Omental fat pad (tissue), 4 donors: ENCODE measurements at places on chromosomes 5 and 9.

DNA sequence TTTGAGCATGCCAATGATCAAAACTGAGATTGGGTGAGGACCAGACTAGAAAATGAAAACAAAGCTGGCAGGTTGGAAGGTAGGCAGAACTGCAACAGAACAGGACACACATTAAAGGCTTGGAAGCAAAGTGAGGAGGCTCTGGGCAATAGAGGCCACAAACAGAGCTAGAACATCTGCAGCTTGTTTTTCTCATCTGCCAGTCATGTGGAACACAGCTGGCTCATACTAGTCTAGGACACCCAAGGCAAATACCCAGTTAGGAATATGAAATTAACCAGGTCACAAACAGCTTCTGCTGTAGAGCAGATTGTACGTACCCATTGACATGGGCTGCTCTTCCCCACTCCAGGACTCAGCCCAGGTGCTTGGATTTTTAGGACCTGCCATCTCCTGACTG, 61.7 kb downstream of the SPEF2 start:
- no peak for DNase-seq

- DNase-seq = no peak
Observed at GRCh38 chr5:151159649-151160373, 2.2 kb upstream of the ANXA6 start.

- DNase-seq = no peak
Observed at GRCh38 chr9:122053567-122054350, 39.3 kb downstream of the TTLL11 start.

DNA sequence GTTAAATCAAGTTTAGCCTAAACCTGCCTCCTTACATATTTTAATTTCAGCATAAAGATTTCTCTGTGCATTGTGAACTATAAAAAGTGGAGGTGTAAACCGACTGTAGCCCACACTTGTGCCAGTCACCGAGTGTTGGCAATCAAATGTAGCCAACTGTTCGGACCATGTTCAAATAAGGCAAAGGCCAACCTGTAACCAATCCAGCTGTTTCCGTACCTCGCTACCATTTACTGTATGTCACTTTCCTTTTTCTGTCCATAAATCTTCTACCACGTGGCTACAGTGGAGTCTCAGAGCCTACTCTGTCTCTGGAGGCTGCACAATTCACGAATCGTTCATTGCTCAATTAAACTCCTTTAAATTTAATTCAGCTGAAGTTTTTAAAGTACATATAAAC, 156.0 kb downstream of the SLC25A46 start:
- DNase-seq = no peak

- no peak for DNase-seq
Observed at GRCh38 chr5:58666598-58667581, 84.0 kb downstream of the RAB3C start.

DNA sequence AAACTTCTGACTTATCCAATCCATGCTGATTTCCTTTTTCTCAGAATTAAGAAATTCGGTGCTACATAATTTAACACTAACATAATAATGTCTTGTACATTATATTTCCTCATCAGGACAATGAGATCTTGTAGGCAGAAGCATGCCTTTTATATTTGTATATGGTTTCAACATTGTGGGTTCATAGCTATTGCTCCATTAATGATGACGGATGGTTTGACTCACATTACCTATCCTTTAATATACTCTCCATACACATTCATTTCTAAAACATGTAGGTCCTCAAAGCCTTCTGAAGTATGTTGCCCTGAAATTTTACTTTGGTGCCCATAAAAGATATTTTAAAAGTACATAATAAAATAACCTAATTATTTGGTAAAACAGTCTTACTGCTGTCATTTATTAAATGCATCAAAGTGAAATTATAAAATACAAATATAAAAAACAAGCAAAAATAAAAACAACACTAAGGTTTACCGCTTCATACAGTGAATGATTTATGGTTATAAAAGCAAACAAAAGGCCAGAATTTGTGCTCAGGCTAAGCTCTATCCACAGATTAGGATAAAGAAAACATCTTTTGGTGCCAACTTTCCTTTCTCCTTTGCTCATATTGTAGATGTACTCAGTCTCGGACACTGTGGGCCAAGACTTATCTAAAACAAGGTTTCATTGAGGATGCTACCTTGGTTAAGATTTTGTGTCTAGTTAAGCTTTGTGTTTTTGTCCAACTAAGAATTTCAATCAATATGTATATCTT, 61.2 kb upstream of the GCNT4 start:
- DNase-seq = no peak

- DNase-seq = no peak
Observed at GRCh38 chr9:18314316-18314715, 159.6 kb upstream of the ADAMTSL1 start.

DNA sequence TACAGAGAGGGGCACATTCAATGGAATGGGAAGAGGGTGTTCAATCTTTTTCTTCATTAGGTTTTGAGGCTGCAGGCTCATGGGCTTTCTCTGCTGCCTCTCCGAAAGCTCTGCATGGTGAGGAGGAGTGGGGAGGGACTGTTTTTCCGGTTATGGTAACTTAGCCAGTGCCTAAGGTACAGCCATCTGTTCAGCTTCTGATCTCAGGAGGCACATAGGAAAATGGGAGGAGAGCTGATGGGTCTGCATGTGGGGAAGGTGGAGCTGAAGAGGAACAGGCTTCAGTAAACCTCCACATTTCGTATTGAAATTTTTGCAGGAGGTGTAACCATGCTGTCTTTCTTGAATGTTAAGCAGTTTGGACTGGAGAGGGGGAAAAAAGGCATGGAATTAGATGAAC, 1020.4 kb upstream of the WWC1 start:
- no peak for DNase-seq

DNA sequence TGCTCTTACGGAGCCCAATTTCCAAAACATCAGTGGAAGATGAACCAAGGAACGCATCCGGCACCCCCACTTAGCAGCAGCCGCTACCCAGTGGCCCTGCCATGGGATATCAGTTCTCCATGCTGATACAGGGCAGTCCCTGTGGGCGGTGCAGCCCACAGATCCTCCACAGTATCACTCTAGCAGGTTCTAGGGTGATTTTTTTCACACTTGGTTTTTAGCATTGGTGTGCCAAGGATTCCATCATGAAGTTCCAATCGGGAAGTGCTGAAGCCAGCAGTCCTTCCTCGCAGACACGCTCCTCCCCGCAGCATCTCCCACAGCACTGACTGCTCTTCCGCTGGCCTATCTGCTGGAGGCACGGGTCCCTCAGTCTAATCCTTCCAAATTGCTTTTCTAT, 261.9 kb downstream of the SYK start:
- no peak for DNase-seq

DNA sequence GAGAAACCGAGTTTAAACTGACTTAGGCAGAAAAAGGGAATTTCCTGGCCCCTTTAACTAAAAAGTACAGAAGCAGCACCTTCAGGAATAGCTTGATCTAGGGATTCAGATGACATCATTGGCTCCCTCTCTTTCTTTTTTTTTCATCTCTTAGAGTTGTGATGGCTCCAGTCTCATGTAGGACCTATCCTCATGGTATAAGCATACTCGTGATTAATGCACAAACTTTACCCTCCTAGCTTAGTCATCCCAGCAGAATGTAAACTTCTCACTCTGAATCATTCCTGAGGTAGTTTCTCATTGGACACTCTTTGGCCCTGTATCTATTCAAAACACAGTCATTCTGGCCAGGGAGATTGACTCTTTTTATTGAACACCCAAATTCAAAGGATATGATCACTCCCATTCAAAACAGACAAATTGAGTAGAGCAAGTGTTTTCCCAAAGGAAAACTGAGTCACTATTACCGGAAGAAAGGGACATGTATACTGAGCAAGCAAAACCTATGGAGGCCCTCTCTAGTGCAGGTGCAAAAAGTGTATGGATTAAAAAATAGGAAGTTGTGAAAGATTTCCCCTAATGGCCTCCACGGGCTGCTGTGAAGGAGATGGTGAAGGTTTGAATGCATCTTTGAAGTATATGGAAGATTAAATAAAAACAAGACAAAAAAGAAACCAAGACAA, 27.6 kb upstream of the SMIM23 start:
- no peak for DNase-seq

GRCh38 chr9:121937240-121937639, 155.9 kb downstream of the TTLL11 start:
- no peak for DNase-seq

DNA sequence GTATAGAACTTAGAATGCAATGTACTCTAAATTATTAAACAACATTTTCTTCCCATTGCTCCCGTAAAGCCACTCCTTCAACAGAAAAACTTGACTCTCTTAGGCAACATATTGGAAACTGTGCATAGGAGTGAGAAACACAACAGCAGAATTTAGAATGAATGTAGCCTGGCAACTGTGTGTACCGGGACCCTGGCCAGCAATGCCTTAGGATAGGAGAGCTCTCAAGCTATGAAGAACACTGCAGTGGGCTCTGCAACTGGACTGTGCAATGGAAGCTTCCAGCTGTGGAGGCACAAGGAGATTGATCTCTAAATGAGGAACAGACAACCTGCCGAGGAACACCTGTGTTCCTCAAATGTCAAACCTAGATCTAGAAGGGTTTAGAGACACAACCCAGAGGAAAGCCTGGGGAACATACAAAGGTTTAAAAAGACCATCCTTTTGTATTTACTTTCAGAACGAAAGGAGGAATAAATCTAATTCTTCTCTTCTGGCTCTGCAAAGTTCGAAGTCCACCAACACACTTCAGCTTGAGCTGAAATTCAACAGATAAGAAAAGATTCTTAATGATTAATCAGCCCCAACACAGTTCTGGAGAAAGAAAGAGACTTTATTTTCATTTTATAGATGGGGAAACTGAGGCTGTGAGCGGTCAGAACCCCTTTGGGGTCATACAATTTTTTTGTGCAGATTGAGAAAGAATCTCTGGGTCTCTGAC, 51.5 kb upstream of the ARL15 start:
- no peak for DNase-seq

GRCh38 chr9:71816916-71817451, 48.7 kb upstream of the CEMIP2 start:
- DNase-seq = no peak

DNA sequence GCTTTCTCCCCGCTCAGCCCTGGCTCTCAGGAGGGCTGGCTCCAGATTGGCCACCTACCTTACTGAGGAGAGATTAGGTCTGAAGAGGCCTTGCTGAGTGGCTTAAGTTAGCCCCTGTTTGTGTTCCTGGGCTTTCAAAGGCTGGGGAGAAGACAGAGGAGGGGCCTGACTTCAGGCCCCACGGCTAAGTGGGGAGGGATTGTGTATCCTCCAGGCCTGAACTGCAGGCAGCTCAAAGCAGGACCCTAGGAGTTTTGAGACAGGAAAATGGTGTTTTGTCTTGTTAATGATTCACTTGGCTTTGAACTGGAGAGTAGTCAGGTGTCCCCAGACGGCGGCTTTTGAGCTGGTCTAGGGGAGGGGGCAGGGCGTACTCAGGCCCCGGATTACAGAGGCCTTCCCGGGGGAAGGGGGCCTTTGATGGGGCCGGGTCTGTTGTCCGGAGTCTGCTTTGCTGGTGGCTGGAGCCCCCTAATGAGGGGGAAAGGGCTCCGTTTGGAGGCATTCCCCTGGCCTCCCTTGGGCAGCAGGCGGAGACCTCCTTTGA, 162.0 kb upstream of the SMIM23 start:
- DNase-seq = no peak

GRCh38 chr5:118461436-118461835, 526.9 kb downstream of the DTWD2 start:
- DNase-seq = no peak

DNA sequence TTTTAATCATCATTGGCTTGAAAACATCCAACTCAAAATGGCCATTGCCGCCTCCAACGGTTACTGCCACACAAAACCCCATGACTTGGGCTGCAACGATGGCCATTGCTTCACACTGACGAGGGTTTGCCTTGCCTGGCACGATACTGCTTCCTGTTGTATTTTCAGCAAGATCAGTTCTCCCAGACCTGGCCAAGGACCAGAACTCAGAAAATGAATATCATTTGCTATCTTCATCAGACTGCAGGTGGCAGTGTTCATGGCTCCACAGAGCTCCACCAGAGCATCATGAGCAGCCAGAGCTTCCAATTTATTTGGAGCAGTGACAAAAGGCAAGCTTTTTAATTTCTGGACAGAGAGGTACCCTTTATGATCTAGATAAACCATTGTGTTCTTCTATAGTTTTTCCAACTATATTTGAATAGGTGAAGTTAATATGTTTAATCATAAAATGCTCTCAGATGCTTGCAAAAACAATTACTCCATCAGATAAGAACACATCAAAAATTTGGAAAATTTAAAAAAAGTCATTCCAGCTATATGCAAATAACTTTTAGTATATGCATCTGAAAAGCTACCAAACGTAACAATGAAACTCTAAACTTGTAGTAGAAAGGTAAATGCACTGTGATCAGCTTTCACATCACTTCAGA, 10.4 kb downstream of the AMACR start:
- no peak for DNase-seq

DNA sequence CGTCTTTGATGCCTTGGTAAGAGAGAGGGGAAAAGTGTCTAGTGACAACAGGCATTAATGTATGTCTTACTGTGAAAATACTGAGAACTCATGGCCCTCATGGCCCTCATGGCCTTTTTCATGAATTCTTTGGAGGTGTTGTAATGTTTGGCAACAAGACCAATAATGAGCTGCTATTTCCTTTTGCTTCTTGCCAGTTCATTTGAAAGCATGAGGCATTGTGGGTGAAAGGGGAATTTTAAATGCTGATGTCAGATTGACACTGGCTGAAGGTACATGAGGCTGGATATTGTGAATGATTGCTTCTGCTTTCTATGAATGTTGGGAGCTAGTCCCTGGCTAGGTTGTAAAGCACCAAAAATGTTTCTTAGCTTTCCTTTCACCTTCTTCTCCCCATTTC, 79.2 kb downstream of the DOCK2 start:
- DNase-seq = no peak

DNA sequence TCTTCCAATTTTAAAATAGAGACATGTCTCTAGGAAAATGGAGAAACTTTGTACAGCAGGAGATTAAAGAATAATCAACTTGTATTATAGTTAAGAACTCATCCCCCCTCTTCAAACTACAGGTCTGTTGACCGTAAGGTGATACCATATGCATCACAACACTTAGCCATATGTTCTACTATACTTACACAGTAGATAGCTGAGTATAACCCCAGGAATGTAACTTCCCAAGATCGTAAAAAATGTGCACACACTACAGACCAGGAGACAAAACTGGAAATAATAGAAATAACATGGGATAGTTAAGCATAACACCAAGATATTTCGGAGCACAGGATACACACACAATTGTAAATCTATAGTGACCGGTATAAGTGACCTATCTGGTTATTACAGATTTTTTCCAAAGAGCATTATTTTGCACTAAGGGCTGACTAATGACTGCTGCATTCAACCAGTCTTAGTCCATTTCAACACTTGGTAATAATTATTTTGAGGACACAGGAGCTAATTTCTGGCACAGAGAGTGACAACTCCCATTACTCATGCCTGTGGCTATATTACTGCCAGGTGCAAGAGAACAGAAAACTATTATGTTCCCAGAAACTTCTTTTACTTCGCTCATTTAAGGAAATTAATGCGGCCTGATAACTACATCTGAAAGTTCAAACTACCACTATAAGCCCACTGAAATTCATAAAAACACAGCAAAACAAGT, 15.4 kb upstream of the ZNF622 start:
- DNase-seq = no peak

DNA sequence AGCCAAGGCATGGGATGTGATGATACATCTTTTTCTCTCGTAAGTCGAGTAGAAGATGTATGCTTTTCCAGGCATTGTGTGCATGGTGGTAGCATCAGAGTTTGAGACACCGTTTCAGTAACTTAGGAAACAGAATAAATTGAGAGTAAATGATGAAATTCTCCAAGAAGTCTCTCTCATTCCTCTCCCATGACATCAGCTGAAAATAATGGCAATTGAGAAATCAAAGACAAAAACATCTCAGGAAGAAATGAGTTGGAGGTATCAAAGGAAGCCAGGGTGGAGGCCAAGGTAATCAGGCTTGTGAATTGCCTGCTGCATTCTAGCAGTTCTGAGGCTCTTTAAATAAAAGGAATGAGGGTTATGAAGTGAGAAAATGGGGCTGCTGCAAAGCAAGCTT, 53.9 kb downstream of the SGCD start:
- no peak for DNase-seq
